ENCODE measurements at places on chromosomes 6 and 20.

DNA sequence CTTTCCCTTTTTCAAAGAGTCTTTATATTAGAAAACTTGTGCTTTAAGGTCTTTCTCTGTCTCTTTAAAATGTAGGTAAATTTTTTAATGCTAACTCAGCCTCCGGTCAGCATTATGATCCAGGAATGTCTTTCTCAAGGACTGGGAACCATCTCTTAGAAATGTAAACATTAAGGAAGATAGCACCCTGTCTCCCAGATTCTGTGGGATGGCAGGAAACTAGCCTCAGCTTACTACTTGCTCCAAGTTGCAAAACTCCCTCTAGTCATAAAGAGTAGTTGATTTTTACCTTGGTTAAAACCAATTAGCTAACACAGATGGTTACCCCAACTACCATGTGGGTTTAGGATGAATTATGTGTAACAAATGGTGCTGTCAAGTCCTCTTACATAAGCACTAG lies 4.7 kb upstream of the TAAR1 start:
- DNase-seq = no peak

GRCh38 chr6:13431861-13432465 lies 55.4 kb downstream of the GFOD1 start:
- no peak for DNase-seq

- DNase-seq = peak; percentile 81
Measured at GRCh38 chr20:43824309-43825050, 90.2 kb upstream of the TOX2 start.

- no peak for DNase-seq
Measured at GRCh38 chr6:122740091-122740490, 39.4 kb upstream of the FABP7 start.

GRCh38 chr6:24574809-24575208 lies 71.2 kb downstream of the KIAA0319 start:
- no peak for DNase-seq

DNA sequence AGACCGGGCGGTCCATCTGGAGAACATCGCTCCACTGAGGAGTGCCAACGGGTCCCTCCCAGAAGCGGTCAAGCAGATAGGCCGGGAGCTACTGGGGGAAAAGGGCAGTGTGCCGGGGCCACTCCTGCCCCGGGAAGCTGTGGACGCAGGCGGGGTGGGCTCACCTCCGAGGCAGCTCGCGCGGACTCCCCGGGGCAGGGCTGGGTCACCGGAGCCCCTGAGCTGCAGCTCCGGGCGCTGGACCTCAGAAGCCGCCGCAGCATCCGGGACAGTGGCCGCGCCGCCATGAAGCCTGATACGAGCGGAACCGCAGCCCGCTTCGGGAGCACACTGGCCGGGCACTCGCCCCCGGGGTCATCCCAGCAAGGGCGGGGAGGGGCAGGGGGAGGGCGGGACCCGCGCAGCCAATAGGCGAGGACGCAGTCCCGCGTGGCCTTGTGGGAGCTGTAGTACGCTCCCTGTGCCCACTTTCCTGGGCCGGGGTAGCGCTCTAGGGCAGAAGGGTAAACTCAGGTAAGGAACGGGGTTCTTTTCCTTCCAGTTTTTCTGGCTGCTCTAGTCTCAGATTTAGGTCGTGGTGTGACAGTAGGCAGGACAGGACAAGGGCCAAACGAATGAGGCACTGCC lies at the start of gene MOCS1:
MOCS1 (minus strand) TSS at position 332 of the 627 bp plus-strand sequence; CDS start at position 287, 45 bp downstream.
- DNase-seq = peak; percentile 86

DNA sequence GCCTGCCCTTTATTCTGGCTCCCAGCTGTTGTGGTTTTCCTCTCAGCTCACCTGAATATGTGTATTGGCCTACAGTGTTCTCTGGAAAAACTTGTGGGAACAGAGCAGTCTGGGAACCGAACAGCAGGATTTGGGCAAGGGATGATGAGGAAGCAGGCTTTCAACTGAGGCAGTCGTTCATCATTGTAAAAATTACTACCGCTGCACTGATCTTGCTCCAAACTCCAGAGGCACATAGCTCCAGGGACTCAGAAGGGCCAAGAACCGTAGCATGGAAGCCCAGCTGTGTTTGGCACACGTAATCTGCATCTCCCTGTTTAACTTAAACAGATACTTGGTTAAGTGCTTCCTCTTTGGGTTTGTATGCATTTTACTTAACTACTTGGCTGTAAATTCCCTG lies 48.3 kb upstream of the EEF1A1 start:
- DNase-seq = no peak

- DNase-seq = peak; percentile 27
Measured at GRCh38 chr20:53224851-53225250, 252.7 kb downstream of the TSHZ2 start.

DNA sequence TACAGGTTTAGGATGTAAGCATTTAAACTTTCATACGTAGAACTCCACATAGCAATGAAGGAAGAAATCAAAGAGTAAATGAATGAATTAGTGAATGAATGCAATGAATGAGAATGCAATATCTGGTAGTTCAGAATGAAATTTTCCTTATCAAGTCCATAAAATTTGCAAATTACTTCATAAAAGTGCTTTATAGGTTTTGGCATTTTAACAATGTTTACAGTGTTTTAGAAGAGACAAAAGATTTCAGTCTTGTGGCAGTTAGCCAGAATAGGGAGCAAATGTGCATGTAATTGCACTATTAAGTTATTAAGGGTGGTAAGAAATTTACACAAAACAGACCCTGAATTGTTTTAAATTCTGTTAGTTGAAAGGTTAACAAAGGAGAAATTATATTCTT lies 739.4 kb upstream of the FLRT3 start:
- DNase-seq = no peak

- no peak for DNase-seq
Measured at GRCh38 chr6:149278997-149279396, 38.5 kb upstream of the TAB2 start.

- no peak for DNase-seq
Measured at GRCh38 chr20:62396367-62397239, 9.7 kb downstream of the RPS21 start.

- DNase-seq = no peak
Measured at GRCh38 chr6:106908386-106908840, 66.1 kb downstream of the CD24 start.

DNA sequence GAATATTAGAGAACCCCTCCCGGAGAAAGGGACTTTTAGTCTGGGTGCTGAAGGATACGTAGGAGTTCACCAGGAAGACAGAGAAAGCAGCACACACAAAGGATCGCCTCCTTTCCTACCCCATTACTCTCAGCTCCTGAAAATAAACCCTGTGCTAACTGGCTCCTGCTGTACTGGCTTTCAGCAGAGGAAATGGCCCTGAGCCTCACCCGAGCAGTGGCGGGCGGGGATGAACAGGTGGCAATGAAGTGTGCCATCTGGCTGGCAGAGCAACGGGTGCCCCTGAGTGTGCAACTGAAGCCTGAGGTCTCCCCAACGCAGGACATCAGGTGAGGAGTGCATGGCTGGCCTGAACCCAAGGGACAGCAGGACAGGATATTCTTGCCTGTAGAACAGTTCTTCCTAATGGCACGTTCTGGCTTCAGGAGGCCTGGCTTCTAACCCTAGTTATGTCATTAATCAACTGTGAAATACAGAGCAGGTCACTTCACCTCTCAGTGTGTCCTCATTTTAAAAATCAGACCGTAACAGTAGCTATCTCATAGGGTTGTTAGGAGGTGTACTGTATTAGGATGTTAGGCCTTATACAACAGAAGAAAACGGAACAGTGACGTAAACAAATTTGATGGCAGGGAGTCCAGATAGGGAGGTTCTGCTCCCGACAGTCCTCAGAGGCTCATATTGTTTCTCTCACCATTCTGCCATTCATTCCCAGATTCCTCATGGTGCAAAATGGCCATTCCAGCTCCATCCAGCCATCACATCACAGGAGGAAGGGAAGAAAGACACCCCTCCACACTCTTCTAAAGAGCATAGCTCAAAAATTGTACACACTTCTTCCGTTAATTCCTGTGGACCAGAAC lies 1.8 kb downstream of the RBCK1 start:
- DNase-seq = no peak

- no peak for DNase-seq
Measured at GRCh38 chr6:113980937-113981554, 10.1 kb upstream of the HDAC2 start.

GRCh38 chr6:89602166-89602565 lies 36.4 kb downstream of the LYRM2 start:
- DNase-seq = no peak

GRCh38 chr6:28947831-28948270 lies 24.1 kb upstream of the TRIM27 start:
- no peak for DNase-seq

- DNase-seq = no peak
Measured at GRCh38 chr6:75532521-75532920, 38.9 kb upstream of the FILIP1 start.

DNA sequence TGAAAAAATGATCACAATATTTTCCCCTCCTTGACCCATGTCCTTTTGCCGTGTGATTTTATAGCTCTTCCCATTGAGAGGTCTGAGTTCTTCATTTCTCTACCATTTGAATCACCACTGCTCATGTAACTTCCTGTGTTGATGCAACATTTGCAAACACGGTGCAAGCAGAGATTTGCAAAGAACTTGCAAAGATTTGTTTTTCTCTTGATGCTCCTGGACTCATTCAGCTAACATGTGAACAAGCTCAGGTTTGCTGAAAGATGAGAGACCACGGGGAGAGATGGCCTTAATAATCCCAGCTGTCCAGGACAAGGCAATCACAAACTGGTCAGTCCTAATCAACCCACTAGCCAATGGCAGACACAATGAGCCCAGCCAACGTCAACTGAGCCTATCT lies 8.6 kb downstream of the VNN2 start:
- DNase-seq = no peak

DNA sequence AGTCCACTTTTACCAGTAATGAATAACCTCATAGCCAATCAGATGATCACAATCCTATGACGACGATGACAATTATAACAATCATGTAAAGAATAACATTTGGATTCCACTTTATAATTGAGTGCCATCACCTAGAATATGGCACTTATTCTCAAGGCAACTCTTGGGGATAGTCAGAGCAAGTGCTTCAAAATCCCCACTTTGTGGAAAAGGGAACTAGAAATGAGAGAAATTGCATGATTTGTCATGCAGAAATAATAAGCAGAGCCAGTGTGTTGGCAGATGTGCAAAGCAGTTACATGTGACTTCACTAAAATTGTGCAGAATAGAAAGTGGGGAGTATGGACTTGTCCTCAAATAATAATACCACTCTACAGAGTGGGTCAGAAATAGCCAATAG lies 41.3 kb downstream of the FRK start:
- DNase-seq = no peak

DNA sequence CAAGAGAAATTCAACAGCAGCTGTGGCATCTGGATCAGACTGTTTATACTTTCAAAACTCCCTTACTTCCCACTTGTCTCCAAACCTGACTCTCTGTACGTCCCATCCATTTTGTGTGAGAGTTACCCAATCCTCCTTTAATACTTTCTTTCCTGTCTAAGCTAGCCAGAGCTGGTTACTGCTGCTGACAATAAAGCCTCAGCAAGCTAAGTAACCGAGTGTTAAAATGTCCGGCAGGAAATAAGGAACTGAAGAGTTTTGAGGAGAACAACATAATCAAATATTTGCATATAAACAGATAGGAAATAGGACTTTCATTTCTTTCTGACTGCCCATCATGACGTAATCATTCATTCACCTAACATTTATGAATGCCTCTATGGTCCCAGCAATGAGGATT lies 11.6 kb downstream of the TMEM30A start:
- no peak for DNase-seq

- no peak for DNase-seq
Measured at GRCh38 chr6:169220068-169220964, 33.3 kb downstream of the THBS2 start.

DNA sequence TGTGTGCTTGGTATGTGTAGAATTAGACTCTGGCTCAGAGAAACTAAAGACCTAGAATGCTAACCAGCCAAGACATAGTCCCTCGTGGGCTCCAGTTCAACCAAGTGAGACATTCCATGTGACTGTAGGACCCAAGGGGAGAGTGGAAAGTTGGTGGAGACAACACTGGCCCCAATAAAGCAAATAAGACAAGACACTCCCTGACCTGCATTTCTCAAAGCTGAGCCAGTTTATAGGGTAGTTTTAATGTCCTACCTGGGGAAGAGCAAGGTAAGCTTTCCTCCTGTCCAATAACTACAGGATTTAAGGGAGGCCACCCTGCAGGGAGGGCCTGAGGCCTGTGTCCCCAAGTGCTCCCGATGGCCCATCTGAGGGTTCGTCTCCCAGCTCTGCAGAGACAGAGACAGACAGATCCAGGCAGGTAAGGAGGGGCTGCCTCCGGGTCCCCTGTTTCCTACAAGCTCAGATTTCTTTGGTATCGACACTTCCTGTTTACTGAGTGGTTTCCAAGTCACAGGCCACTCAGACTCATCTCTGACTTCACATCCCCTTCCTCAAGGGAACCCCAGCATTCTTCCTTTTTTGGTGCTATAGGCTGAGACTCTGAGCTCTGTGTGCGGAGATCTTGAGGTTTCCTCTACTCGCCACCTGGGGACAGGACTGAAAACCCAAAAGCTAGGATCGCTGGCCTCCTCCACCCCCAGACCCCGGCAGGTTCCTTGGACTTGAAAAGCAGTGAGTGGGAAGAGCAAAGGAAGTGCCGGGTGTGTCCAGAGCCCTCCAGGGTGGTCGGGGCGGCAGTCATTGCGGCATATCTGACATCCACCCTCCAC lies 92.4 kb downstream of the PRND start:
- DNase-seq = no peak

DNA sequence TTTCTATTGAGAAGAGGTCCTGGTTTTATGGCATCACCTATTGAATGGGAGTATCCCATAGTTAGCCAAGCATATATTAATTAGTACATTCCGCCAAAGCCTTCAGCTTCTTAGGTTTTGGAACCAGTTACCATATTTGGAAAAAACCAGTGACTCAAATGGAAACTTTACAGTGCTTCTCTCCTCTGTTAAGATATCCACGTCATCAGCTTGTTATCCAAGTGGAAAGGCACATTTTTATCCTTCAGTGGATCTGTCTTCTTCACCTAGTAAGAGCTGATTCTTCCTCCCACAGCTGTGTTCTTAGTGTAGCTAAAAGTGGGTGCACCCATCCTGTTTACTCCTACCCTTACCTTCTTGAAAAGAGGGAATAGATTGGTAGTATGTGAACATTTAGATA lies 34.5 kb downstream of the TPD52L1 start:
- DNase-seq = no peak

- no peak for DNase-seq
Measured at GRCh38 chr20:19260412-19261090, 48.1 kb downstream of the SLC24A3 start.

GRCh38 chr20:10671221-10671918 lies 2.4 kb downstream of the JAG1 start:
- DNase-seq = peak; percentile 86

- no peak for DNase-seq
Measured at GRCh38 chr20:1801929-1802306, 93.3 kb upstream of the SIRPA start.

GRCh38 chr6:32439139-32439538 lies 548 bp upstream of the HLA-DRA start:
- DNase-seq = no peak

- DNase-seq = no peak
Measured at GRCh38 chr6:331622-332521, 39.6 kb downstream of the DUSP22 start.

Data from adrenal gland (tissue), 19 donors.